T-helper 1 cell (primary cell): ENCODE measurements at places on chromosomes 3 and 15.

GRCh38 chr3:63740116-63740515, 79.0 kb upstream of the C3orf49 start:
- no peak for DNase-seq

DNA sequence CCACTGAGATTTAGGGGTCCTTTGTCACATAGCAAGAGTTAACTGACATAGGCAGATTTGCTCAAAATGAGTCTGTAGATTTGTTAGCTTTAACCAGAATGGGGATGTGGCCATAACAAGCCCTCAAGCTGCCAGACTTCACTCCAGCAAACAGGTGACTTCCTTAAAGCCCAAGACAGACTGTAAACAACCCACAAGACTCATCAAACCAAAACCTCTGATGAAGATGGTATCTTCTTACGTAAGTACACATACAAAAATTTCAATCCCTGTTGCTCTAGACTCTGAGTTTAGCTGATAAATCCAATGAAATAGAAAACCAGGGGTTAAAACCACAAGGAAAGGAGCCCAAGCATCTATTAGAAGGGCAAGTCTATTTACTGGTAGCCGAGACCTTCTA, 18.2 kb upstream of the ZBTB20 start:
- peak; percentile 17 for DNase-seq

GRCh38 chr3:43857361-43858293, 166.9 kb downstream of the ABHD5 start:
- DNase-seq = no peak

DNA sequence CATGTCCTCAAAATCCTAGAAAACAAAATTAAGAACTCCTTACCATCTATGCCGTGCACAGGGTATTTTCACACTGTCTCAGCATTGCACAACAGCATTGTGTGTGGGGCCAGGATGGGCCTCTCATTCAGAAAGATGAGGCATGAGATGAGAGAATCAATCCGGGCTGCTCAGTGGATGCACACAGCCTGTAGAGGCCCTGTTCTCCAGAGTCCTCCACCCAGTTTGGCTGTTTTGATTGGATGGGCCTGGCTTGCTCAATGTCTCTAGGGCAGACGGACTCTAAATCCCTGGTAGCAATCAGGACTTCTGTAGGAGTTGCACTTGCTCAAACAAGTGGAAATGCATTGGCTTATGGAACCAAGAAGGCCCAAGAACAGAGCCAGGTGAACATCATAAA, 20.2 kb upstream of the CPNE9 start:
- no peak for DNase-seq

GRCh38 chr15:97479957-97480356, 480.5 kb upstream of the ARRDC4 start:
- no peak for DNase-seq

- DNase-seq = no peak
These were observed 79.7 kb downstream of the WNT5A start for GRCh38 chr3:55407426-55407820.

- DNase-seq = no peak
These were observed 230.8 kb downstream of the EBLN2 start for GRCh38 chr3:73292220-73292619.

- no peak for DNase-seq
These were observed 88.5 kb upstream of the LIMD1 start for GRCh38 chr3:45506084-45506483.

GRCh38 chr3:65793495-65794200, 245.1 kb downstream of the MAGI1 start:
- no peak for DNase-seq

DNA sequence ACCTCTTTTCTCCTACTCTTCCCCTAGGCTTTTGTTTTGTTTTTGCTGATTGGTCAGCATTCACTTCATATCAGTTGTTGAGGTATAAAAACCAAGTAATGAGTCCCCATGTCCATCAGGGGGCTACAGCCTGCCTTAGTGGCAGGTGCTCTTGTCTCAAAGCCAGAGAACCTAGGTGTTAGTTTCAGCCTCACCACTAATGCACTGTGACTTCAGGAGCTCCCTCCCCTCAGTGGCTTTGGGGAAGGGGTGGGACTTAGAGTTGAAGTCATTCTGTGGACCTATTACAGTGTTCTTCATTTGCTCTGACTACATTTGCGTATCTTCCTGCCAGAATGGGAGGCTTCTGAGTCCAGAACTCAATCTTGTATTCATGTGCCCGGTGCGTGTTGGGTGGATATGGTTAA, 41.6 kb downstream of the NR2C2 start:
- no peak for DNase-seq

- DNase-seq = no peak
These were observed 237.1 kb downstream of the RYR3 start for GRCh38 chr15:33547876-33548275.

DNA sequence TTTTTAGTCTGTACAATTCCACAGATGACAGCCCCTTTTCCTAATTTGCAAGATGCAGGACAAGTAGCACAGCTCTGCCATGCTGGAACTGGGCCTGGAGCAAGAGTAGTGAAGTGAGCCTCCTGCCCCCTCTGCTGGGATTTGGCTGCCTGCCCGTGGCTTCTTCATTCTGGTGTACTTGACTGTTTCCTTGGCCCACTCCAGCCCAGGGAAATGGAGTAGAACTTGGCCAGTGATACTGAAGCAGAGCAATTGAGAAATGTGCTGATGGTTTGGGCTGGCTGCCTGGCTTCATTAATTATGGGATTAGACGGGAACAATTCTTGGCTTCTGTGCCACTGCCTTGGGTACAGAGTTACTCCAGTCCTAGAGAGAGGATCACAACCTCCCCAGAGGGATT, 2.8 kb downstream of the GPD1L start:
- no peak for DNase-seq

DNA sequence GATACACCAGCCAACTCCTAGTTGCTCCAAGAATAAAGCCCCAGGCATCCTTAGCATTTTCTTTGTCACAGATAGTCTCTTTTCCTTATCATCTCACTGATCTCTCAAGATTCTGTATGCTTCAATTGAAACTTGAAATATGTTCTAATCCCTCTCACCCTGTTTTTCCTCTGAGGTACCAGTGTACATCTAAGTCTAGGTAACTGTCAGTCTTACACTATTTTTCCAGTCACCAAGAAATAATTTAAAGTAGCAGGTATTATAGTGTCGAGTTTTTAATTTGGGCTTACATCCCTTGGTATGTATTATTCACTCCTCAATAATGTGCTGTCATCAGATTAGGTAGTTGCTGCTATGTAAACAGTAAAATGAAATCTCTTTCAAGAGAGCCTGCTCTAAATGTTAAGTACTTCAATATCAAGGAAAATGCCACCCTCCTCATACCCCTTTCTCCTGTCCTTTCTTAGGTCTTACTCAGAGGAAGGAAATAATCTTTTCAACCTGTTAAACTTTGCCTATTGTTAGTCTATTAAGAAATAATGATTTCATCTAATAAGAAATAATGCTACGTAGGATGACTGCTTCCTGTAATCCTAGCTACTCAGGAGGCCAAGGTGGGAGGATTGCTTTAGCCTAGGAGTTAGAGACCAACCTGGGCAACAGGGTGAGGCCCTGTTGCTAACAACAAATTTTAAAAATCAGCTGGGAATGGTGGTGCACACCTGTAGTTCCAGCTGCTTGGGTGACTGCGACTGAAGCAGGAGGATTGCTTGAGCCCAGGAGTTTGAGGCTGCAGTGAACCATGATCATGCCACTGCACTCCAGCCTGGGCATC, 39.8 kb downstream of the TSC22D2 start:
- DNase-seq = no peak

GRCh38 chr3:14496351-14496750, 43.8 kb downstream of the GRIP2 start:
- DNase-seq = no peak

DNA sequence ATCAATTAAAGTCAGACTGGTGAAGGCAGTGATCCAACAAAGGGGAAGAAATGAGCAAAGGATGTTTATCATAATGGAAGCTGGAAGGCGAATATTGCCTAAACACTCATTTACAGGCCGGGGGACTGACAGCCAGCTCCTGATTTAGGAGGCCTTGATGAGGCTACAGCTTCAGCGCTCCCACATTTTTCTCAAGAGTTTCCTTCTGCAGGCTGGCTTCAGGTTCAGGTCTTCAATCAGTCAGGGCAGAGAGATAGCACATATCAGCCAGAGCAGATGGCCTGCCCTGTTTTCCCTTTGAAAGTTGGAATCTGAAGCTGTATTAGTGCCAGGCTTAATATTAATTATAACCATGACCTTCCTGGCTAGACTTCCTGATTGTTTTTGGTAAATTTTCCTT, 218.9 kb downstream of the SV2B start:
- DNase-seq = no peak

DNA sequence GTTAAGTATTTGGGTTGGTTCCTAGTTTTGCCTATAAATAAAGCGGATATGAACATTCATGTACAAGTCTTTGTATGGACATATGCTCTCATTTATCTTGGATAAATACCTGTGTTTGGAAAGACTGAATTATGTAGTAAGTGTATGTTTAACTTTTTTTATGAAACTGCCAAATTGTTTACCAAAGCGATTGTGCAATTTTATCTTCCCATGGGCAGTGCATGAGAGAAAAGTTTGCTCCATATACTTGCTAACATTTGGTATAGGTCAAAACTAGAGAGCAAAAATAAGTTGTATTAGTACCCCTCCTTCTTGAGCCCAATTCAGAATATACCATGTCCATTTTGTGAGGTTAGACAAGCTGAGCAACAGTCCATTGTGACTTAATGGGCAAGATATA, 502.6 kb downstream of the SQOR start:
- no peak for DNase-seq

DNA sequence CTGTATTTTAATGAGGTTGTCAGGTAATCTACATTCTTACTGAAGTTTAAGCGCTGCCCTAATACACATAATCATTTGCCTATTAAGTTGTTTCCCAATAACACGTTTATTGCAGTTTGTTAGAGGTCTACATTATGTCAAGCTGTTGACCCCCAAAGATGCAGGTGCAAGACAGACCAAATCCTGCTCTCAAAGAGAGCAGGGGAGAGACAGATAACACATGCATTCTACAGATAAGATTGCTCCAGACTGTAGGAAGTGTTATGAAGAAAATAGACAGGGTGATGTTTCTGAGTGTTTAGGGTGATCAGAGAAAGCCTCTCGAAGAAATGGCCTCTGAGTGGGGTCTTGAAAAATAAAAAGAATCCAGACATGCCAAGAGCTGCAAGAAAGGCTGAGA, 24.8 kb upstream of the OXTR start:
- DNase-seq = no peak

DNA sequence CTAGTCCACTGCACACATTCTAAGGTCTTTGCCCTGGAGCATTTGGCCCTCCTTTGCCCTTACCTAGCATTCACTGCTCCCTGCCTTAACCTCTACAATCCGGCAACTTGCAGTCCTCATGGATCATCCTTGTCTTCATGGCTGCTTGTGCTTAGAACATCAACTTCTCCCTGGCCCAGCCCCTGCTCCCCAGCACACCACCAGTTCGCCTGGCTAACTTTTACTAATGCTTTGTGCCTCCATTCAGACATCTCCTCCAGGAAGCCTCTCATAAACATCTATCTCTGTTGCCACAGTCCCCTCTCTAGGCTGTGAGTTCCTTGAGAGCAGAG, 57.1 kb downstream of the AAGAB start:
- DNase-seq = no peak

DNA sequence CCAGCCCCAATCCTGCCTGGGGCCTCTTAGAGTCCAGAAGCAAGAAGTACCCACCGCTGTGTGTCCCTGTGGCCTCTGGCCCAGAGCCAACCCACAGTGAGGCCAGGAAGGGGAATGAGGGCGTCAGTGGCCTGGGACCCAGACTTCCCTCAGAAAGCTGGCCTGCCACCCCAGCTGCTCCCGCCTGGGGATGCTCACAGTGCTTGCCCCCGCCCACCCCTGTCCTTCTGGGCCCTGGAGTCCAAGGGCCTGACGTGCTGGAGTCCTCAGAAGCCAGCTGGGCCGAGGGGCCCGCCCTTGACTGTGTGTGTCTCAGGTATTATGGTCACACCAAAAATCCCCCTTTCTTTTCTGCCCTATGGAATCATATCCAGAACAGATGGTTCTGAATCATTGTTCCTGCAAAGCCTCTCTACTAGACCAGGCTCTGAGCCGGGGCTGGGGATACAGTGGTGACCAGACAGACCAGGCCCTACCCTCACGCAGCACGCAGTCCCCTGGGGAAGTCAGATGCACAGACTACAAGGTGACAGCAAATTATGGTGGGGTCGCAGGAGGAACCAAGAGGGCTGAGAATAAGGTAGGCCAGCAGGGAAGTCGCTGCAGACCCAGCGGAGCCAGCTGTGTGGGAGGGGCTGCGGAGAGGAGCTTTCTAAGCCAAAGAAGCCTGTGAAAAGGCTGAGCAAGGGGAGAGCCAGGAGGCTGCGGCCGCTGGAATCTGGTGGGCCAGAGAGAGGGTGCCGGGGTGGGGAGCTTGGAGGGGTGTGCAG, 99.1 kb downstream of the VGLL4 start:
- DNase-seq = no peak

GRCh38 chr15:77633134-77633912, 611 bp upstream of the LINGO1 start:
- peak; percentile 20 for DNase-seq

DNA sequence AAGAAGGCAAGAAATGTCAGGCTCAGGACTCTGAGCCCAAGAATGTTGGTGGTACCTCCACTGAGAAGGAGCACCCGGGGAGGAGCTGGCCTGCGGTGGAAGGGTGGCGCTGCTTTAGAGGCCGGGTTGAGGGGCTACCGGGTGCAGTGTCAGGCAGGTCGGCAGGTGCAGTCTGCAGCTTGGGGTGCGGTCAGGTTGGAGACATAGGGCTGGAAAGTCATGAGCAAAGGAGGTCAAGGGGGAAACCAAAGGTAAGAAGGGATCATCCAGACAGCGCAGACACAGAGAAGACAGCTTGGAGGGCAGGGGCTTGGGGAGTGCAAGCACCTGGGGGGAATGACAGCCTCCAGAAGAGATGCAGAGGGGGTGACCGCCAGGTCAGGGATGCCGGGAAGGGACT, 274.4 kb upstream of the LYSMD4 start:
- DNase-seq = no peak

DNA sequence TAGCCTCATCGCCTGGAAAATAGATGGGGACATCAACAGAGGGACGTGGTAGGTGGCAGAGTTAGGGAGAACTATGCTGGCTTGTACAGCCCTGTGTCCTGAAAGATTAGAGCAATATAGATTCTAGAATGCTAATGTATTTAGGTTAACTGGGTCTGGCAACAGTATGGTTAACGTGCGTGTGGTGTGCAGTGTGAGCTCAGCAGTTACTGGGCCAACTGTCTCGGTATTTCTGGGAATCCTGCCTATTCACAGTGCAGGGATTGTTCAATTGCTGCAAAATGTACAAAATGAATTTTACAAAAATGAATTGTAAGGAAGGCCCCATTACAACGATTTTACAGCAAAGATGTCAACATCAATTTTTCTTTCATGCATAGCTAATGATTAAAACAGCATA, 20.6 kb downstream of the MEIS2 start:
- DNase-seq = no peak
